ENCODE measurements at places on chromosomes 12 and 14.
A peak's percentile ranks its signal among the peaks of the same experiment; 100 is the strongest.

DNA sequence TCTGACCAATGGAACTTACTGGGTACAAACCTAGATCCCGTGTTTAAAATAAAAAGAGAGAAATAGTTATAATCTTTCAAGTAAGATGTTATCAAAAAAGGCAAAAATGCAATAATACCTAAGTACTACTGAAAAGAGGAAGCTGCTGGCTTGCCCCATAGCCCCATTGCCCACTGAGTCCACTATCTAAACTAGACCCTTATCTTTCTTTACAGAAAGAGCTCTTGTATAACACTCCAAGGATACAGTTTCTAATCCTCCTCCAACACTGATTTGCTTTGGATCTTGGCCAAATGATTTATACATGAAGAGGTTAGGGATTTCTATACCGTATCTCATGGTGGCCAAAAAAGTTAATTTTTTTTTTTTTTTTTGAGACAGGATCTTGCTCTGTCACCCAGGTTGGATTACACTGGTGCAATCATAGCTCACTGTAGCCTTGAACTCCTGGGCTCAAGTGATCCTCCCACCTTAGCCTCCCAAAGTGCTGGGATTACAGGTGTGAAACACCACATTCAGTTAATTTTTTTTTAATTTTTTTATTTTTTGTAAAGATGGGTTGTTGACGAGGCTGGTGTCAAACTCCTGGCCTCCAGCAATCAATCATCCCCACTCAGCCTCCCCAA, 2.6 kb downstream of the GXYLT1 start:
- DNase-seq: no peak

DNA sequence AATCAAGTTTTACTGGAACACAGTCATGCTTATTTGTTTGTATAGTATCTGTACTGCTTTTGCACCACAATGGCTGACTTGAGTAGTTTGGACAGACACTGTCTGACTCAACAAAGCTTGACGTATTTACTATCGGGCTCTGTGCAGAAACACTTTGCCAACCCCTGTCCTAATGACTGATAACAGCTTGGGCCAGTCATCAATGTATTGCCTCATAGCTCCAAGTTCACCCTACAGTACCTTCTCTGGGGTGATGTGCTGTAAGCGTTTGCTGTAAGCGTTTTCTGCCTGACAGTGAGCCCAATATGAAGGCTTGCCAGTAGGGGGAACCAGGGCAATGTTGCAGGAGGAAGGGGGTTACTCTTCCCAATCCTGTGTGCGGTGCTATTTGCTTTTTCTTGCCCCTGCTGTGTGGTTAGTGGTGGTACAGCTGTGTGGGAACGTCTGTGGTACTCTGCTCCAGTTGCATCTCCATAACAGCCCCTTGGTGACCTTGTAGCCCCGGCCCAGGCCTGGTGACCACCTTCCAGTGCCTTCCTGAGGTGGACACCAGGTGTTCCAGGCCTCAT, 5.4 kb upstream of the CCDC177 start:
- no peak for DNase-seq

- no peak for DNase-seq
These were observed 128.5 kb downstream of the PIK3C2G start for GRCh38 chr12:18389820-18390219.

DNA sequence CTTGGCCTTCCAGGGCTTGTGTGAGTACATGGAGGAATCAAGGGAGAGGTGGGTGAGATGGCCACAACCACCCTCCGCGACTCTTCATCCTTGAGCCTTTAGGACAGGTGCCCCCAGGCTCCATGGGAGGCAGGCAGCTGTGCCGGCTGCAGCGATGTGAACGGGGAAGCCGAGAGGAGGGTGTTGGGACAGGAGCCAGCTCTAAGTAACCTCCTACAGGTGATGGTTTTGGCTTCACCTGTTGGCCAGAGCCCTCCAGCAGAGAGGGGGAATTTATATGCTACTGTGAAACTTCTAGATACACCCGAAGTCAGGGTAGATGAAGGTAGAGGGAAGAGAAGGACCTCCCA, 132.2 kb upstream of the HIF1A start:
- DNase-seq: no peak

GRCh38 chr12:131159660-131160059, 206.0 kb downstream of the ADGRD1 start:
- no peak for DNase-seq

GRCh38 chr12:9361879-9362326, 153.7 kb upstream of the PZP start:
- no peak for DNase-seq

GRCh38 chr12:27077586-27077985, 4.8 kb downstream of the C12orf71 start:
- DNase-seq: no peak

- peak; percentile 44 for DNase-seq
These were observed 426.5 kb upstream of the OR4E1 start for GRCh38 chr14:22099942-22100763.

GRCh38 chr14:72636871-72637270, 257.0 kb downstream of the DPF3 start:
- DNase-seq: no peak

- DNase-seq: no peak
These were observed 913.5 kb downstream of the VRK1 start for GRCh38 chr14:97710726-97711125.

DNA sequence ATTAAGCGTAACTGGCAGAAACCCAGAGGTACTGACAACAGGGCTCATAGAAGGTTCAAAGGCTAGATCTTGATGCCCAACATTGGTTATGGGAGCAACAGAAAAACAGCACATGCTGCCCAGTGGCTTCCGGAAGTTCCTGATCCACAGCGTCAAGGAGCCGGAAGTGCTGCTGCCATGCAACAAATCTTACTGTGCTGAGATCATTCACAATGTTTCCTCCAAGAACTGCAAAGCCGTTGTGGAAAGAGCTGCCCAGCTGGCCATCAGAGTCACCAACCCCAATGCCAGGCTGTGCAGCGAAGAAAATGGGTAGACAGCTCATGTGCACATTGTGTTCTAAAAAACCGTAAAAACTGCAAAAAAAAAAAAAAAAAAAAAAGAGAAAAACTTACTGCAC, 192.3 kb downstream of the MON2 start:
- DNase-seq: no peak

- no peak for DNase-seq
These were observed 19.3 kb downstream of the ZBTB39 start for GRCh38 chr12:56987011-56987410.

- peak; percentile 5 for DNase-seq
These were observed 143.6 kb upstream of the CRY1 start for GRCh38 chr12:107236824-107237511.

DNA sequence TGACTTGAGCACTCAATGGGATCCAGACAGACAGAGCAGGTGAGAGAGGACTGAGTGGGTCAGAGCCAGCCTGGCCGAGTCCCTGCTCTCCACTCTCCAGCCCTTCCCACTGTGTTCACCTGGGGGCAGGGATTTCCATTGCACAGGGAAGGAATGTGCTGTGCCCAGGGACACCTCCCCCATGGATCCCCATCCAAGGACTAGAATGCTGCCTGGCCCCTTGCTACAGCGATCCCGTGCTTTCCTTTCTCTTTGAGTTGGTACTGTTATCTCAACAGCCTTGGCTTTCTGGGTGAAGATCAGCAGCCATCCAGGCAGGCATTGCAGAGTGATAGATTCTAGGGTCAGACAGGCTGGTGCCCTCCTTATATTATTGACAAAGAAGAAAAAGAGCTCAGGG, 60.3 kb upstream of the DLK1 start:
- no peak for DNase-seq

GRCh38 chr12:6205144-6205539, 4.9 kb downstream of the CD9 start:
- DNase-seq: no peak

GRCh38 chr12:15583804-15584203, 205.4 kb downstream of the EPS8 start:
- DNase-seq: no peak

DNA sequence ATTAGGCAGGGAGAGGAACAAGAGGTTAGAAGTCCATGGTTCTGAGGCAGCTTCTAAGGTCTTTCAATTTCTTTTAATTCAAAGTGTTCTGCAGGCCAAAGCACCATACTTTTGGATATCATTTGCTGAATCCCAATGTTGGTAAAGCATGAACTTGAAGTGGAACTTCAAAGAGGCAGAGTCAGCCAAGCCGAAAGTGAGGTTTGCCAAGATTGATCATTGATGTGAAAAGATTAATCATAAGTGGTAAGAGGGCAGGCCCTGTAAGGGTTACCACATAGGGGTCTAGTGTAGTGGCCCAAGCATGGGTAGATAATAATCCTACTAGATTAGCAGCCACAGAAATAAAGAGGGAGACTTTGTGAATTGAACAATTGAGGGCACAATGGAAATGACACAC, 191.7 kb upstream of the DIO2 start:
- DNase-seq: no peak

GRCh38 chr14:94170136-94170535, 4.0 kb upstream of the PPP4R4 start:
- no peak for DNase-seq

- DNase-seq: no peak
These were observed 46.8 kb downstream of the LRIG3 start for GRCh38 chr12:58873496-58873895.

- no peak for DNase-seq
These were observed 377.4 kb downstream of the BCL11B start for GRCh38 chr14:98894600-98894999.

DNA sequence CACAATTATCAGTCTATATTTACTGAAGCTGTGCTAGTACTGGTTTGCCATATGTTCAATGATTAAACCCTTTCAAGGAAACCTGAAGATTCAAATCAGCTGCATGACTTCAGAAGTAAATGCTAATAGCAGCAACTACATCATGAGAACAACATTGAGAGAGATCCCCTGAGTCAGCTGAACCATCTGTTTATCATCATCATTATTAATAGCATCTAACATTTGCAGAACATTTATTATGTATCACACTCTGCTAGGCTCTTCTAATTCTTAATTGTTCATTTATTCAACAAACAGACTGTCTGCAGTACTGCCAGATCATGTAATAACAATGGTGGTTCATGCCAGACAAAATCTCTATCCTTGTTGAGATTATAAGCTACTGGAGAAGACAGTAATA, 157.4 kb downstream of the KLHL28 start:
- no peak for DNase-seq

GRCh38 chr14:28780843-28781820, 14.5 kb downstream of the FOXG1 start:
- no peak for DNase-seq

GRCh38 chr12:131218923-131219669, 265.4 kb downstream of the ADGRD1 start:
- no peak for DNase-seq

DNA sequence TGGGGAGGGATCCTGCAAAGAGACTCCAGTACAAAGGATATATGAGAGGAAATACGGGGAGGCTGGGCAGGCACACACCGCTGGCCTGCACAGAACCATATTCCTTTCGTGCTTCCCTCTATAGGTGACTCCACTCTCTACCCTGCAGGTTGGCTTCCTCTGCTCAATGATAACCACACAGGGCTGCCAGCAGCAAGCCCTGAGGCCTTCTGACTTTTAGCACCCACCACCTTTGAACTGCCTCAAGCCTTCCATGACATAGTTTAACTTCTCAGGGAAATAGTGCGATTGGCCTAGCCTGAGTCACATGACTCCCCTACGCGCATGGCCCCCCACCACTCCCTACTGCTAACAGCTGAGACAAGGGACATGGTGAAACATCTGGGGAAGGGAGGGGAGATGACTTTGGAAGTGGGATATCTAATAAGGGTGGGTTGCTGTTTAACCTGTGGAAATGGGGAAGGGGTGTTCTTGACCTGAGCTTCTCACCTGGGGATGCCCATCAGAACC, 3.0 kb upstream of the FOXN3 start:
- DNase-seq: no peak

DNA sequence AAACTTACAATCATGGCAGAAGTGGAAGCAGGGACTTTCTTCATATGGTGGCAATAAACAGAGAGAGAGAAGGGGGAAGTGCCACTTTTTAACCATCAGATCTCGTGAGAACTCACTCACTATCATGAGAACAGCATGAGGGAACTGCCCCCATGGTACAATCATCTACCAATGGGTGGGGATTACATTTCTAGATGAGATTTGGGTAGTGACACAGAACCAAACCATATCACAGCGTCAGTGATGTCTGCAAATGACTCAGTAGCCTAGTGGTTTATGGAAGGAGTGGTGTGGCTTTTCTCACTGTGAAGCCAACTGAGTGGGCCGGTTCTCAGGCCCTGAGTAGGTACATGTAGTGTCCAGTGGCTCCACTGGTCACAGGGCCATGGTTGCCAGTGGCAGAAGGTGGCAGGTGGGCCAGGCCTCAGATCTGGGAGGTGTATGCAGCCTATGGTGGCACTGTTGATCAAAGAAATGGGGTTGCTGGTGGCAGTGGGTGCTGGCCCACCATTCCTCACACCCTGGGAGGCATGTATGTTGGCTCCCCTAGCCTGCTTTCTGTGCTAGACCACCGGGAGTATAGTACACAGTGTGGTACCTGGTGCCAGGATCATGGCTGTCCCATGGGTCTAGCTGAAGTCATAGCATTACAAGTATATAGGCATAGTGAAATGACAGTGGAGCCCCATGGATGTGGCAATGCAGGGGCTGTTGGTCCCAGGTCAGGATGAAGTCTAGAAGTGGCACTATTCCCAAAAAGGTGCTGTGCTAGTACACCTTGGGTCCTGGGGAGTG, 191.9 kb downstream of the NUBPL start:
- DNase-seq: no peak
